ENCODE measurements at places on chromosomes 13 and 19. TPM values are rescaled to one million over a fixed set of nuclear protein-coding genes. Genes with fewer than 3 reads are reported as not detected.

The MARCHF2 gene
- 17.8 TPM for total RNA-seq

DNA sequence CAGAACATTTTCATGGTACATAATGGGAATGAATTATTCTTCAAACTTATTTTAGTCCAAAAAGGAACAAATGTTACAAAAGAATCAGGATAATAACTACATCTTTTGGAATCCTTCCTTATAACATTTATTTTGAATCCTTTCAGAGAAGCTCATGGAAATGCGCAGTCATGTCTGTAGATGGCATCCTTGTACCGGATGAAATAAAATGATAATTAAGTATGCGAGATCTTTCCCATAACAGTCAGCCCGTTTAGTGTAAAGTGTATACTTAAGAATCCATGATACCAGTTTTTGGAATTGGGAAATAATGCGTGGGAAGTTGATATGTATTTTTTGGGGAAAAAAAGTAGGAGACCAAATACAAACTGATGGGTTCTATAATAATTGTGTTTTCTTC is 418.8 kb downstream of the GPC5 start:
- no peak for DNase-seq

DNA sequence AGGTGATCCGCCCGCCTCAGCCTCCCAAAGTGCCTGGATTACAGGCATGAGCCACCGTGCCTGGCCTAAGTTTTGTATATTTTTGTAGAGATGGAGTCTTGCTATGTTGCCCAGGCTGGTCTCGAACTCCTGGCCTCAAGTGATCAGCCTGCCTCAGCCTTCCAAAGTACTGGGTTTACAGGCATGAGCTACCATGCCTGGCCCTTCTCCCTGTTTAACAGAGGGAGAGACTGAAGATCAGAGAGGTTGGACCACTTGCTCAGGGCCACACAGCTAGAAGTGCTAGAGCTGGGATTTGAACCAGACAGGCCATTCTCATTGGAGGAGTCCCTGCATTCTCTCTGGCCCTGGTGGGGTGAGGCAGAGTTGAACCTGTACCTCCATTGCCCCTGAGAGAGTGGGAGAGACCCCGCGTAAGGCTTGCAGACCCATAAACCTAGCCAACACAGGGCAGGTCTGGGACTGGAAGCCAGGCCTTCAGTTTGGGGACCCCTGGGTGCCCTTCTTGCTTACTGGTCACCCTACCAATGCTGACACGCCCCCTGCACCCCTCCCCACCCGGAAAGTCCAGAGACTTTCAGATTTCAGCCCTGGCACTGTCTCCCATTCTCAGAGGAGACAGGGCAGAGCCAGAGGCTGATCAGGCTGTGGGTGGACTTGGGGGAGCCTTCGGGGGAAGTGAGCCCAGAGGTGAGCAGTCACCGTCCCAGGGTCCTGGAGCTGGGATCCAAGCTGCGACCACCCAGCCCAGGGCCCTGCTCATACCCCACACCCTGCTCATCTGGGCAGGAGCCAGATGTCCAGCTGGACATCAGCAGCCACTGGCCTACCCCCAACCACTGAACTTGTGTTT is 13.3 kb downstream of the TTYH1 start:
- no peak for DNase-seq

The POU2F2 gene
- total RNA-seq, result 0.69 TPM

- no peak for DNase-seq
These were observed 50.2 kb downstream of the FLT3 start for GRCh38 chr13:28049880-28050875.

- DNase-seq, result no peak
These were observed 131.1 kb upstream of the NBEA start for GRCh38 chr13:34810996-34811395.

- DNase-seq, result no peak
These were observed 1701.3 kb upstream of the PRR20A start for GRCh38 chr13:55439450-55439849.

Data from Daoy (cell line).